Fibroblast of pulmonary artery (primary cell): ENCODE measurements at places on chromosomes 2 and 18.

GRCh38 chr2:199977984-199978415 lies 22.6 kb downstream of the MAIP1 start:
- peak; percentile 52 for DNase-seq

DNA sequence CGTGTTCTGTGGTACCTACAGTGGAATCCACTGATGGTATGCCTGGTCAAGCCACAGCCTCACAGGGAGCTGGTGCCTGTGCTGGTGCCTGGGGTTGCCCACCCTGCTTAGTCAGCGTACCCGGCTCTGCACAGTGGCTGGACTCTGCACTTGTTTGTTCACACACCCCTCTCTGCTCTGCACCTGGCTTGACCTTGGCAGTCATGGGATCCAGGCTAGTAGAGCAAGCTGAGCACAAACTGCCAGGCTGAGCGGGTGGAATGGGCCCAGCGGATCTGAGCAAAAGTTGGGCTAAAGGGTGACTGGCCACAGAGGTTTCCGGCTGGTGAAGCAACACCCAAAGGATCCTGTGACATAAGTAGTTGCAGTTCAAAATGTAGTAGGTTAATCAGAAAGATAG lies 163.5 kb downstream of the CDH19 start:
- DNase-seq = no peak

GRCh38 chr18:72041313-72042032 lies 502.7 kb downstream of the CBLN2 start:
- DNase-seq = no peak

GRCh38 chr2:170255971-170256370 lies 78.0 kb downstream of the MYO3B start:
- DNase-seq = peak; percentile 55

DNA sequence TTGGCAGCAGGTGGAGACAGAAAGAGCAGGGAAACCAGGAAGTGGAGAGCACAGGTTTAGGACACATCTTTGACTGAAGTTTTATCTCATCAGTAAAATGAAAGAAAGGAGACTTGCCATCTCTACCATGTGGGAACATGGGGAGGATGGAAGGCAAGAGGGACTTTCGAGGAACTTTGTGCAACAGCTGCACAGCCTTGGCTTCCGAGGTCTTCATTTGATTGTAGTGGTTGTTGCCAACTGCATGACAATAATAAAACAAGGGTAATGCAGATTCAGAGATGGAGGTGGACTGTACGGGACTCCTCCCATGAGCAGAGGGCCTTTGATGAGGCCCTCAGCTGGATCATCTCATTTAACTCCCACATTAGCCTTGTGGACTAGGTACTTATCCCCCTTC lies 49.3 kb upstream of the FZD7 start:
- DNase-seq = no peak

GRCh38 chr2:56107502-56108220 lies 76.1 kb upstream of the CCDC85A start:
- no peak for DNase-seq
